ENCODE measurements at places on chromosomes 16 and 17. TPM values are rescaled to one million over a fixed set of nuclear protein-coding genes. Genes with fewer than 3 reads are reported as not detected.

GRCh38 chr17:32941419-32942032 is 13.6 kb downstream of the TMEM98 start:
- no peak for DNase-seq

GRCh38 chr16:12298285-12298684 is 321.8 kb downstream of the SNX29 start:
- DNase-seq, result no peak

DNA sequence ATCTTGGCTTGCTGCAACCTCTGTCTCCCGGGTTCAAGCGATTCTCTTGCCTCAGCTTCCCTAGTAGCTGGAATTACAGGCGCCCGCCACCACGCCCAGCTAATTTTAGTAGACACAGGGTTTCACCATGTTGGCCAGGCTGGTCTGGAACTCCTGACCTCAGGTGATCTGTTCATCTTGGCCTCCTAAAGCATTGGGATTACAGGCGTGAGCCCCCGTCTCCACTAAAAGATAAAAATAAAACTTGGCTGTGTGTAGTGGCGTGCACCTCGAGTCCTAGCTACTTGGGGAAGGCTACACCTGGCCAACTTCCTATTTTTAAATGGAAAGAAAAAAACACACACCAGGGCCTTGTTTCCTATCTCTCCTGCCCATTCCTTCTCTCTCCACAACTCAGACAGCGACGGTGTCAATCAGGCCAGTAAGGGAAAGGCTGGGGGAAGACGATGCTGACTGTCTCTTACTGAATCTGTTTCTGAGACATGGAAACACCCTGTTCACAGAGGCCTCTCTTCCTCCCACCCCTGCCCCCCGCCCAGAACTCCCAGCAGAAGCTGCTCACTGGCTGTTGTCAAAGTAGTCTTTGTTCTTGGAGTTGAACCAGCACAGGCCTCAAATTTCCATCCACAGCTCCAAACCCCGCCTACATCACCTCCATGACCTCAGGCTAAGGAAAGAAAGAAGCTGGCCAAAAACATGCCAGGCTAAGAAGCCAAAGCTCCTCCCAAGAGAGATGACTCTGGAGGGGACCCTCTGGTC is 96.6 kb downstream of the NXN start:
- DNase-seq, result peak; percentile 82

DNA sequence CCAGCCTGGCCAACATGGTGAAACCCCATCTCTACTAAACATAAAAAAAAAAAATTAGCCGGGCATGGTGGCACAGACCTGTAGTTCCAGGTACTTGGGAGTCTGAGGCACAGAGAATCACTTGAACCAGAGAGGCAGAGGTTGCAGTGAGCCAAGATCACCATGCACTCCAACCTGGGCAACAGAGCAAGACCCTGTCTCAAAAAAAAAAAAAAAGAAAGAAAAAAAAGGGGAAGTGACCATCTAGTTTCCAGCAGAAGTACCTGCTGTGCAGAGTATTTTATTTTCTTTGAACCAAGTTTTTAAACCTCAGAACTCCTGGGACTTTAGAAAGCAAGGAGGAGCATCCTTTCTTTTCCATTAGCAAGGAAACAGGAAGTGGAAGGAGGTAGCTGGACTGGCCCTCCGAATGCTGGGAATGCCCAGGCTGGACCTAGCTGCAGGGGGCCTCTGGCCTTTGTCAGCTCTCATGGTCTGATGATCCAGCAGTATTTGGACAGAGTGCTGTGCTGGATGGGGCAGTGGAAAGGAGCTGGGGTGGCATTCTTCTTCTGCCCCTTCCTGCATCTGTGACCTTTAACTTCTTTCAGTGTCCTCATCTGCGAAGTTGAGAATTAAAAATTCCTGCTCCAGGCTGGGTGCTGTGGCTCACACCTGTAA is 6.6 kb downstream of the GID4 start:
- no peak for DNase-seq

GRCh38 chr17:76710863-76711611 is at the start of gene MXRA7:
Gene MXRA7 (minus strand): TSS chr17:76710965. CDS start chr17:76710946, 19 bp downstream.
- DNase-seq, result peak; percentile 61

ANKRD11 gene
- total RNA-seq, result 191 TPM

- DNase-seq, result no peak
These were observed 130.6 kb downstream of the DYNLRB2 start for GRCh38 chr16:80671281-80671849.

DNA sequence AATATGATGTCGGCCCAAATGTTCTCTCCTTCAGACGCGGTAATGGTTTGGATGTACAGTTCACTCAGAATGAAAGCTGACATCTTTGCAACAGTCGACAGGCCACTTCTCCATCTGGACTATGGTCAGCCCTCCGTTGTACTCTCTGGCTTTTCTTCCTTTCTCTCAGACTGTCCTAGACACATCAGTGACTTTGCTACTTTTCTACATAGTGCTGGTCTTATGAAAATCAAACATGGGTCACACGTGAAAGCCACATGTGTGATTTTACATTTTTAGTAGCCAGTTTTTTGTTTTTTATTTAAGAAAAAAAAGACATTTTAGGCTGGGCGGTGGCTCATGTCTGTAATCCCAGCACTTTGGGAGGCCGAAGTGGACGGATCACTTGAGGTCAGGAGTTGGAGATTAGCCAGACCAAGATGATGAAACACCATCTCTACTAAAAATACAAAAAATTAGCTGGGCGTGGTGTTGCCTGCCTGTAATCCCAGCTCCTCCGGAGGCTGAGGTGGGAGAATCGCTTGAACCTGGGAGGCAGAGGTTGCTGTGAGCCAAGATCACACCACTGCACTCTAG is 644.1 kb downstream of the KCNJ2 start:
- DNase-seq, result no peak

DNA sequence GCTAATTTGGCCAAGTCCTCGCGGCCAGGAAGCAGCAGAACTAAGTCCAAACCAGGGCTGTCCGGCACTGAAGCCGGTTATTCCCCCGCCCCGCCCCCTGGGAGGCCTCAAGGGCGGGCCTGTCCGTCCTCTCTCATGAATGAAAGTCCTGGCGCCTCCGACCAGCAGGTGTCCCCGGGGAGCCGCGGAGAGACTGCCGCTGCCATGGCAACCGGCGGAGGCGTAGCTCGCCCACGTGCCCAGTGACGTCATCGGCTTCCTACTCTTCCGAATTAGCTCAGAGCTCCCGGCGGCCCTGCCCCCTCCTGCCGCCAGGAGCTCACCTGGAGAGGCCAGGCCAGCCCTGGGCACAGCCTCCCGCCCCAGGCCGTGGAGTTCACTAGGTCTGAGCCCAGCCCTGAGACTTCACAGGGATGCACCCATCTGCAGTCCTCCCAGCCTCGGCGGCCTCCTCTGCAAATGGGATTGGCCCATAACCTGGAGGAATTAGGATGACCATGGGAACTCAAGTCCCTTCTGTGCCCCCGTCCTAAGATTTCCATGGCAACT is 1.3 kb downstream of the SPATA2L start:
- DNase-seq, result peak; percentile 96

ZNF267 gene
- 21.9 TPM for total RNA-seq

DNA sequence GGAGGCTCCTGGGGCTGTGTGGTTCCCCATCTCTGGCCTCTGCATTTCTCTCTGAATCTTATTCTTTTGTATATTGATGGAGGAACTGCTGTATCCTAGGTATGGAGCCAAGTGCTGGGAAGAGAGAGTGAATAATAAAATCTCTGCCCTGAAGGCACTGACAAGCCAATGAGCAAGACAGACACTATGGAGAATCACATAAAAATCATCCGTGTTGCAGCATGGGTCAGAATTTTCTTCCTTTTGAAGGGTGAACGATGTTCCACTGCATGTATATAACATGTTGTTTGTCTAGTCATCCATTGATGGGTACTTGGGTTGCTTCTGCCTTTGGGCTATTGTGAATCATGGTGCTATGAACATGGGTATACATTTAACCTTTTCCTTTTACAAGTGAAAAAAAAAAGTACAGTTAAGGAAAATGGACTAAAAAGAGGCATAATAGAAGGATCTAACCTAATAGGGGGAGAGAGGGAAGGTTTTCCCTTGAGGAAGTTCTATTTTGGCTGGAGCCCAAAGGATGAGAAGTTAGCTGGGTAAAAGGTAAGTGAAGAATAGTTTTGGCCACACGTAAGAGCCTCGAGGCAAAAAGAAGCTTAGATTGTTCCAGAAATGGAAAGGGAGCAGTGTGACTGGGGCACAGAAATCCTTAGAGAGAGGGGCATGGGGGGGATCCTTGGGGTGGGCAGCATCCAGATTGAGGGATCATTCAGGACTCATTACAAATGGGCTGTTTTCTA is 32.3 kb upstream of the GNA13 start:
- no peak for DNase-seq

DNA sequence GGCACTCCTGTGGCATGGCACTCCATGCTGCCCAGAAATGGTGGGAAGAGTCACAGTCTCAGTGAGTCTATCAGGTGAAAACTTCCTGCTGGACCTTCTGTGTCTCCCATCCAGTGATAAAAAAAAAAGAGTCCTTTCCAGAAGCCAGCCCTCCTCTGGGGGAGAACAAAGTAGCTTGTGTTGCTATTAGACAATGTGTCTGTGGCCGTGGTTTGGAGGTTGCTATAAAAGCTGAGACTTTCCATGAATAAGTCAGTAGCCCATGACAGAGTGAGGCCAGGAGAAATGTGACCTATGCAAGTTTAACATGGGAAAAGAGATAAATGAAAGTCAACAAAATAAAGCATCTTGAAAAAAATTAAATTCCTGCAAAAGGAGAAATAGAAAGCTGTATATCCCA is 250.7 kb upstream of the MON1B start:
- DNase-seq, result no peak

GRCh38 chr17:13957636-13958035 is 111.7 kb upstream of the COX10 start:
- DNase-seq, result no peak

RMI2 gene
- 11.1 TPM for total RNA-seq

CCL8 gene
- total RNA-seq, result not detected

ZNF764 gene
- 10.7 TPM for total RNA-seq

GPR142 gene
- not detected for total RNA-seq

CIBAR2 gene
- not detected for total RNA-seq

- DNase-seq, result no peak
These were observed 2.0 kb downstream of the RRAD start for GRCh38 chr16:66923247-66923731.

DNA sequence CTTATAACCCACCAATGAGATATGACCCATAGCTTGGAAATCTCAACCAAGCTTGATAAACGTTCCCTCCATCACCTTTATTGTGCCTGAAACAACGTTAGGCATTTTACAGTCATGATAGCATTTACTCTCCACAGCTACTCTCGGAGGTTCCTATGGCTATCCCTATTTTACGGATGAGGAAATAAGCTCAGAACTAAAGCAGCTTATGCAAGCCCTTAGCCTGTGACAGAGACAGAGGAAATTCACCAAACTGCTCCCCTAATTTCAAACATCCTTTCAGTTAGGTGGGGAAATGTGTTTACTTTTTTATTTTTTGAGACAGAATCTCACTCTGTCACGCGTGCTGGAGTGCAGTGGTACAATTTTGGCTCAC is 18.7 kb downstream of the DCUN1D3 start:
- no peak for DNase-seq

- no peak for DNase-seq
These were observed 1.2 kb downstream of the CCDC137 start for GRCh38 chr17:81667754-81668153.

STAC2 gene
- not detected for total RNA-seq

- no peak for DNase-seq
These were observed 65.4 kb downstream of the MRC2 start for GRCh38 chr17:62692721-62693431.

ZNF385C gene
- total RNA-seq, result not detected

CCR7 gene
- total RNA-seq, result not detected

CLEC10A gene
- total RNA-seq, result not detected

DNA sequence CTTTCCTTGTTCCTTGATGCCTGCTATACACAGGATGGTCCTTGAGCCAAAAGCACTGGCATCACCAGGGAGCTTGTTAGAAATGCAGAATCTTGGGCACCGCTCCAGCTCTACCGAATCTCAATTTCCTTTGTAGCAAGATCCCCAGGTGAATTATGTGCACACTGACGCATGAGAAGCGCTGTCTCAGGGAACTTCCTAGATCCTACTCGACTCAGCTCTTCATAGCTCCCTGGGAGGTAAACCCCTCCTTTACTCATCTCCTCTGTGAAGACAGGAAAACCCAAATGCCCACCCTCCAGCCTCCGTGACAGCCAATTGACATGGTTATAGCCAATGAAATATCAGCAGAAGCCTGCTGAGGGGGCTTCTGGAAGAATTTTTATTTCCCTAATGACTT is 4.1 kb downstream of the USP31 start:
- no peak for DNase-seq

DNA sequence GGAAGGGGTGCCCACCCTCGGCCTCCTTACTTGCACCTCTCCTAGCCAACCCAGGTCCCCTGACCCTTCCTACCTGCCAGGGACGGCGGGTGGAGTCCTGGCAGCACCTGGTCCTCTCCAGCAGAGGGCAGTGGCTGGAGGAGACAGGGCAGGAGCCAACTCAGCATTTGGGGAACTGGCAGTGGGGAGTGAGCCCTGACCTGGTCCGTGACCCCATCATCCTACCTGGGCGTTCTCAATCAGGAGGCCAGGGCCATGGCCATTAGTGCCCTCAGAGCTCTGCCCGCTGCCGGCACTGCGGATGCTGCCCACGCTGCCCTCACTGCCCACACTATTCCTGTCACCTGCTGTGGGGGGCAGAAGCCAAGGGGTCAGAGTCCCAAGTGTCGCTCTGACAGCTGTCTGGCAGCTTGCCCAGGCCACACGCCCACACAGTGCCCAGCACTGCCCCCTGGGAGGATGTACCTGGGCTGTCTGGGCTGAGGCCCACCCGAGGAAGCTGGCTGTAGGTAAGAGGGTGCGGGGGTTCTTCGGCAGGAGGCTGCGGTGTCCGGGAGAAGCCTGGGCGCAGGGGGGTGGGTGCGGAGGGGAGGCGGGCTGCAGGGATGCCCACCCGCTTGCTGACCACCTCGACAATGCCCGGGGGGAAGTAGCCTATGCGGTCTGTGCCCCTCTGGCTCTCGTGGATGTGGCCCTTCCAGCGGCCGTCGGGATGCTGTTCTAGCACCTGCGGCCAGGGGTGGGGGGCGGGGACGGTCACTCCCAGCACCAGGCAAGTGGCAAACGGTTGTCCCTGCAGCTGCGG is 10.8 kb downstream of the CASKIN2 start:
- DNase-seq, result no peak

- no peak for DNase-seq
These were observed 4.4 kb downstream of the PSMC3IP start for GRCh38 chr17:42573095-42573494.
